ENCODE measurements at places on chromosomes 5 and 9.

- no peak for DNase-seq
Measured at GRCh38 chr5:10140195-10140973, 109.3 kb downstream of the ATPSCKMT start.

DNA sequence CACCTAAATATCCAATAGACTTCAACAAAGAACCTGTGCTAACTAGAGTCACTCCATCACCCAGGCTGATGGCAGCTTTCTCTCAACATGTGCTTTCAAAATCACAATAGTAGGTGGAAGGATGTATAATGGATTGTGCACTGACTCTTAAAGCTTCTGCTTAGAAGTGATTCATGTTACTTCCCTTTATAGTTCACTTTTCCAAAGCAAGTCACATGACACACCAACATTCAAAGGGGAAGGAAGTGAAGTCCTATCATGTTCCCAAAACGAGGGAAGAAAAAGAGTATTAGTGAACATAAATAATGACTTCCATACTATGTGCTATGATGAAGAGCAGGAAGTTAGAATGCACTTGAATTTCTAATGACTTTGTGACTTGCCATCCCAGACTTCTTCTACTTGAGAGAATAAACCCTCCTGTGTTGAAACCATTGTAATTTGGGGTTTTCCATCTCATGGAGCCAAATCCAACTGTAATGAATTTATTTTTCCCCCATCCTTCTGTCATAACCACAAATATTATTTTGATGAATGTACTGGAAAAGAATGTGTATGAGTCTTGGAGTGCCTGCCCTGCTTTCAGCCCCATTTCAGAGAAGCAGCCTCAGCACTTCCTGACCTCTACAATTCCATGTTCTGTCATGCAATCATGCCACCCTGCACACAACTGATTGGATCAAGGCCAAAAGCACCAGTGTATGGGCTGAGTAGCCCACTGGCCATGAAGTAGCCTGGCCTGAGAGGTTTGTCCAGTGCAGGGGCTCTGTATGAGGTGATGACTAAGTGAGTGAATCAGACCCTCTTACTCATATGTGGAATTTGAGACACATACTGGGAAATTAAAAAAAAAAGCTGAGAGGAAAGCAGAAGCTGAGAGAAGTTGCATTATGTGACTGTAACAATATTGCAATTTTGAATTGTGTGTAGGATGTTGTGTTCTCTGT is 525.9 kb upstream of the CLINT1 start:
- DNase-seq: peak; percentile 44

GRCh38 chr9:133384736-133385321 is 8.7 kb downstream of the STKLD1 start:
- no peak for DNase-seq

- DNase-seq: no peak
Measured at GRCh38 chr9:91864380-91864779, 85.6 kb downstream of the ROR2 start.

DNA sequence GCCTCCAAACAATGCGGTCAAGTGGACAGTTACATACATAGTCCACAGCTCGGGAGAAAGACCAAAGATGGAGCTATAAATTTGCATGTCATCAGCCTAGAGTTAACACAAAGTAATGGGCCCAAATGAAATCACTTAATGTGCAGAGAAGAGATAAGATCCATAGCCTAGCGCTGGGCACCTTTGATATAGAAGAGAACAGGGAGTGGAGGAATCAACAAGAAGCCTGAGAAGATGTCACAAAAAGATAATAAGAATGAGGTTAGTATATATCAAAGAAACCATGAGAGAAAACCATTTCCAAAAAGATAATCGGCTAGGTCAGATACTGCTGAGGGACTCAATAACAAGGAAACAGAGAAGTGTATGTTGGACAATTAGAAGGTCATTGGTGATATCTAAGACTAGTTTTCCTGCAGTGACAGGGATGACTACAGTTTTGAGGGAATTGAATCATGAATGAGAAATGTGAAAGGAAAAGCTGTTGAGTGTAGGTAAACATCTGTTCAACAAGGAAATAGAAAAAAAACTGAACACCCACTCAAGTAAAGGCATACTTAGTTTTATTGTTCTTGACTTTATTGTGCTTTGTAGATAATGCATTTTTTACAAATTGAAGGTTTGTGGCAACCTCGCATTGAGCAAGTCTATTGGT is 68.7 kb upstream of the CDH6 start:
- DNase-seq: no peak

- DNase-seq: no peak
Measured at GRCh38 chr5:125775896-125776295, 647.3 kb upstream of the GRAMD2B start.

DNA sequence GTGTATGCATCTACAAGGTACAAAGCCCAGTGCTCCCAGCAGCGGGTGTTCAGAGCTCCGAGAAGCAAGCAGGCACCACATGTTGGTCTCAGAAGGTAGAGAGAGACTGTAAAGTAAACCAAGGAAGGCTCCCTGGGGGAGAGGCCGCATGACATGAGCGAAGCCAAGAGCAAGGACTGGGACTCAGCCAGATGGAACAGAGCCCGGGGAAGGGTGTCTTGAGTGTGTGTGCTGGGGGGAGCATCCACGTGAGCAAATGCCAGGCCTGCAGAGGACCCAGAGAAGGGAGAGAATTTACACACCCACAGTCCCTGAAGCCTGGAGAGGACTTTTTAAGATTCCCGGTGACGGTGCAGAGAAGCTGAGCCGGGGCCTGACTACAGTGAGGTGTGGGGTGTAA is 15.2 kb upstream of the KCNIP1 start:
- no peak for DNase-seq

DNA sequence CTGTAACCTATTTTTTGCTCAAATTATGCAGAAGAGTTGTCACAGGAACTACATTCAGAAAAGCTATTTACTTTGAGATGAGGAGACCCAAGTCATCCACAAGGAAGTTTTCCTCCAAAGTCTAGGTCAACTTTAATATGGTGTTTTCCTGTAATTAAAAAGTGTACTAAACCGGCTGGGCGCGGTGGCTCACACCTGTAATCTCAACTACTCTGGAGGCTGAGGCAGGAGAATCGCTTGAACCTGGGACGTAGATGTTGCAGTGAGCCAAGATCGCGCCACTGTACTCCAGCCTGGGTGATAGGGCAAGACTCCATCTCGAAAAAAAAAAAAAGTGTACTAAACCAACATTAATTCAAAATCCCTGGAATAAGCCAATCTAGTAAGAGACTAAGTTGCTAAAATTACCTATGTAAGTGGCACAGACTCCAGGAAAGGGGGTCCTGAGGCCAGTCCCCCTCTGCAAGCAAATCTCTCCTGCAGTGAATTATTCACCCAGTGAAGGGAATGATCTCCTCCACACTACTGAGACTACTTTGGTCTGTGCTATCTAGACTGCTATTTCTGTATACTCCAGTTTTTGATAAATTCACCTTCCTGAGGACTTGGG is 38.9 kb downstream of the FNBP1 start:
- no peak for DNase-seq

GRCh38 chr9:81787747-81788632 is 98.6 kb upstream of the TLE1 start:
- peak; percentile 16 for DNase-seq

DNA sequence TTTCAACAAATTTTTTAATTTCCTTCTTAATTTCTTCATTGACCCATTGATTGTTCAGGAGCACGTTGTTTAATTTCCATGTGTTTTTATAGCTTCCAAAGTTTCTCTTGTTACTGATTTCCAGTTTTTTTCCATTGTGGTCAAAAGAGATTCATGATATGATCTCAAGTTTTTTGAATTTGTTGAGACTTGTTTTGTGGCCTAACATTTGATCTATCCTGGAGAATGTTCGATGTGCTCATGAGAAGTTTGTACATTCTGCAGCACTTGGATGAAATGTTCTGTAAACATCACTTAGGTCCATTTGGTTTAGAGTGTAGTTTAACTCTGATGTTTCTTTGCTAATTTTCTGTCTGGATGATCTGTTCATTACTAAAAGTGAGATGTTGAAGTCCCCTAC is 14.7 kb upstream of the PPIC start:
- no peak for DNase-seq

- peak; percentile 18 for DNase-seq
Measured at GRCh38 chr9:38727497-38728001, 7.6 kb upstream of the FAM240B start.

DNA sequence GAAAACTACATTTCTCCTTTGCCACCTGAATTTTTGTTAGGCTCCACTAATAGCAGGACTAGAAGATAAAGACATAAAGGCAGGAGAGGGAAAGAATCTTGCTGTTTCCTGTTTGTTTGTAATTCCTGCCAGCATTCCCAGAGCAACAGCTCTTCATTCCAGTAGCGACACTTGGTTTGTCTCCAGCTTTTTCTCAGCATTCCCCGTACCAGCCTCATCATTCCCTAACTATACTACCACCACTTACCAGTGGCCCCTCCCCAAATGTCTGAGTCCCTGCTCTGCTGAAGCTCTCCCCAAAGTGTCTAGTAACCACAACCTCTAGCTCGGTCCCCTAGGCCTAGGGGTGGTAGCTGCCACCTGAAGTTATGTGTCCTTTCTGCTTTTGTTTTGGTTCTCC is 18.6 kb downstream of the CETN3 start:
- DNase-seq: no peak

- no peak for DNase-seq
Measured at GRCh38 chr5:17666726-17667235, 32.5 kb downstream of the TAF11L14 start.

DNA sequence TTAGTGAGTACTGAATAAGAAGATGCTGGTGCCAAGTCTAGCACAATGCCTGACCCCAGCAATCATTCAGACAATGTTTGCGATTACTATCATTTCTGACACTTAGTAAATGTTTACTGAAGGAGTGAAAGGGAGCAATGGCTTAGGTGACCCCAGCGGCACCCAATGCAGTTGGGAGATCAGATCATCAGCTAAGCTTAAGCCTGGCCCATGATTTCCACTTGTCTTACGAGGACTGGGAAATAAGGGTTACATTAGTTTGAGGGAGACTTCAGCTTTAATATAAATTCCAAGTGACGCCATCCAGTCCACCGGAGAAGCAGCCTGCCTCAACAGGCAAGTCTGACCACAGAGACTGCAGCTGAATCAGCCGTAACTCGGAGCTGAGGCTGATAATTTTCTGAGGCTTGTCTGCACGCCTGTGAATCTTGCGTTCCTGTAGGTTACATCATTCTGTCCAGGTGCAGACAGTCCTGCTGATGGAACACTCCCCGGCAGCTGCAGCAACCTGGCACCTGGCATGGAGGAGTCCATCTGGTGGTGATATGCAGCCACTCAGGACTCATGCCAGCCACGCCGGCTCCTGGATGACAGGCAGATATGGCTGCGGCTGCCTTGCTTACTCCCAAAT is 34.9 kb upstream of the FGF1 start:
- DNase-seq: peak; percentile 97

GRCh38 chr9:19255112-19255511 is 24.6 kb downstream of the DENND4C start:
- DNase-seq: no peak

GRCh38 chr5:138903130-138903775 is 28.1 kb upstream of the LRRTM2 start:
- DNase-seq: no peak

DNA sequence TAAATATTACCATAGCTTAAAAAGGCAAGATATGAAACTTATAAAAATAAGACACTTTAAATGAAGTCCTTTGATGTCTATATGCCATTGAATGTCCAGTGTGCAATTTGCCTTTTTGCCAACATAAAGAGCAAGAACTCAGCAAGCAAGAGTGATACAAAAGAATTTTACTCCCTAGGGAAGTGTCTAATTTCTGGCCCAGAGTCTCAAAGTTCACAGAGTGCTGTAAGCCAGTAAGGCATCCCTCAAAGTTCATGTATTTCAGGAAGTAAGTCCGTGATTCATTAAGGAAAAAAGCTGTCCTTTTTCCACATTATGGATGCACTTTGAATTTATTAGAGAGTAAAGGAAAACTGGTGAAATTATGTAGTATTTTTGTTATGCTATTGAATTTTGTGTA is 185.2 kb downstream of the CCDC171 start:
- no peak for DNase-seq

GRCh38 chr9:92385477-92385876 is 18.9 kb downstream of the OGN start:
- no peak for DNase-seq

GRCh38 chr5:40547994-40548575 is 131.6 kb upstream of the PTGER4 start:
- no peak for DNase-seq

DNA sequence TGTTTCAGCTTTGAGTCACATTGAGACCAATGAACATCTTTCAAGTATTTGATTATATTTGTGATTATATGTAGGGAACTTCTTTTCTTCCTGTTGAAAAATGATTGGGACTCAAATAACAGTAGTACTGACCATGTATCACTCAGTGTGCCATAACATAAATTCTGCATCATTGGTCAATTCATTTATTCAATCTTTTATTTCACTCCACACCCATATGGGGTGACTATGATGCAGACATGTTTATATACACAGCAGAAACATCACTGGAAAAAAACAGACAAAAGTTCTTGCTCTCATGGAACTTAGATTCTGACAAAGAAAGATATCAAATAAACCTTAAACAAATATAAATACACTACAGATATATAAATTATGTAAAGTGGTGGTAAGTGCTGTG is 74.7 kb upstream of the ANXA1 start:
- DNase-seq: no peak

DNA sequence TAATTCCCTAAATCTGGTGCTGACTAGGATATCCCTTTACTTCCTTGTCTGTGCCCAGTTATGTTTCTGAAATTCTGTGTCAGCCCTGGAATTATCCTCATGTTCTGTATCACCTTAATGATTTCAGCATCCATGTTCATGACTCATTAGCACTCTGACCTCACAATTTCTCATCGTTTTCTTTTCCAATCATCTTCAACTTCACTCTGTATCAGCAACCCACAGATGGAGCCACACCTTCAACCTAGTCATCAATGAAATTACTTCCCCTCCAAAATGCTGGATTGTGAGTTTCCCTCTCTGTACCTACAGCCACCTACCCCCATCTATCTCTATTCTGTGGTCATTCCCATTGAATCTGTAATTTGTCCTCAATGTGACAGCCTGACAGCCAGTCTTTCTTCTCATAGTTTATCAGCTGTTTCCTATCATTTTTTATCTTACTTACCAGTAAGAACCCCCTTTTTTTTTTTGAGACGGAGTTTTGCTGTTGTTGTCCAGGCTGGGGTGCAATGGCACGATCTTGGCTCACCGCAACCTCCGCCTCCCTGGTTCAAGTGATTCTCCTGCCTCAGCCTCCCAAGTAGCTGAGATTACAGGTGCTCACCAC is 3.1 kb upstream of the IL6ST start:
- DNase-seq: peak; percentile 78

DNA sequence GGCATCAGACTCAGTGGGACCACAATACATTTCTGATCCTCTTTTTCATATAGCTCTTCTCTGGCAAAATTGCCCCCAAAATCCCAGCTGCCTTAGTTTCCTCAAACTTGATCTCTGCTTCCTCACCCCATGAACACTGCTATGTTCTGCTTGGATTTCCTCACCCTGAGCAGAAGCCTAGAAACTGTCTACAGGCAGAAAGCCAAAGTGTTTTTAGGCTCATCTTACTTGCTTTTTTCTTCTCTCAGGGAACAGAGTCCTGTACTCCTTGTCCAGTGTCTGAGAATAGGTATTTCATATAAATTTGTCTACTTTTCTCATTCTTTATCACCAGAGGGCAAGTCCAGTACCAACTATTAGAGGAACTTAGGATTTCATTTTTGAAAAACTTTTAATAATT is 21.5 kb upstream of the UBAP1 start:
- no peak for DNase-seq

- DNase-seq: peak; percentile 16
Measured at GRCh38 chr5:32613050-32613672, 27.8 kb downstream of the SUB1 start.

- no peak for DNase-seq
Measured at GRCh38 chr5:119078861-119079260, 8.0 kb downstream of the DMXL1 start.

- no peak for DNase-seq
Measured at GRCh38 chr5:108472237-108472636, 90.3 kb upstream of the FBXL17 start.

Measured in epithelial cell of prostate (primary cell).